ENCODE measurements at places on chromosomes 3 and 15. TPM values are rescaled to one million over a fixed set of nuclear protein-coding genes. Genes with fewer than 3 reads are reported as not detected.

Gene FBXO40
- total RNA-seq = not detected

Gene ARGFX
- total RNA-seq = not detected

Gene C3orf49
- not detected for total RNA-seq

- no peak for DNase-seq
Measured at GRCh38 chr3:7421065-7421464, 560.1 kb downstream of the GRM7 start.

DNA sequence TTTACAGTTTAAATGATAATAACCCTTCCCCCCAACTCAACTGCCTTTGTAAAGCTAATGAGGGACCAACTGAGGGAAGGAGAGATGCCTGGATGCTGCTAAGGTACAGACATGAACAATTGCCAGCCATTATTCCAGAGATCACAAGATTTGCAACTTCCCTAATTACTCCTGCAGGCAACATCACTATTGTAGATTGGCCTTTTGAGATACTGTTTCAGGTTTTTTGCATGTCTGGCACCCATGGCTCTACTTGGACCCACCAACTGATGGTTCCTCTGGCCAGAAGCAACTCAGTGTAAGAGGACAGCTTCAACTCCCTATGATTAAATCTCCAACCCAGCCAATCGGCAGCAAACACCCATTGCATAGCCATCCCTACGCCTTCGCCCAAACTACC is 478.7 kb downstream of the FHIT start:
- DNase-seq = no peak

Gene IQCF5
- total RNA-seq = not detected

Gene SAMD7
- total RNA-seq = not detected

DNA sequence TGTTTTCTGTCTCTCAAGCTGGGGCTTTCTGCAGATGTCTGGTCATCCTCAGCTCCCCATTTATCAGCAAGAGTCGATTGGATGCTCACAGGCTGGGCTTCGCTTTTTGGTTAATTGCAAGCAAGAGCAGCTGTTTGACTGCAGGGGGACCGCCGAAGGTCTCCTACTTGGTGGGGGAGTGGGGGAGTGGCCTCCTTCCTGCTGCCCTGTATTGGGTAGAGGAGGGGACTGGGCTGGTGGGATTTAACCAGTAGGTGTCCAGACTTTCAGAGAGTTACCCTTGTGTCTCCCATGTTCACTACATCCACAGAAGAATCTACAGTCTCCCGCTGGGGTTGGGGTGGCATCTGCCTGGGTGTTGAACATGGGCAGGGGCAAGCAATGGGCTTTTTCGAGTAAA is 78.7 kb downstream of the PLXNA1 start:
- DNase-seq = no peak

- DNase-seq = no peak
Measured at GRCh38 chr3:133967992-133968892, 61.5 kb downstream of the SLCO2A1 start.

Gene GP5
- 0.36 TPM for total RNA-seq

GRCh38 chr3:172844428-172844827 is 93.9 kb downstream of the ECT2 start:
- no peak for DNase-seq

- peak; percentile 23 for DNase-seq
Measured at GRCh38 chr15:58773024-58773423, 1.9 kb downstream of the MINDY2 start.

GRCh38 chr3:126129398-126129891 is 45.5 kb upstream of the SLC41A3 start:
- peak; percentile 80 for DNase-seq

DNA sequence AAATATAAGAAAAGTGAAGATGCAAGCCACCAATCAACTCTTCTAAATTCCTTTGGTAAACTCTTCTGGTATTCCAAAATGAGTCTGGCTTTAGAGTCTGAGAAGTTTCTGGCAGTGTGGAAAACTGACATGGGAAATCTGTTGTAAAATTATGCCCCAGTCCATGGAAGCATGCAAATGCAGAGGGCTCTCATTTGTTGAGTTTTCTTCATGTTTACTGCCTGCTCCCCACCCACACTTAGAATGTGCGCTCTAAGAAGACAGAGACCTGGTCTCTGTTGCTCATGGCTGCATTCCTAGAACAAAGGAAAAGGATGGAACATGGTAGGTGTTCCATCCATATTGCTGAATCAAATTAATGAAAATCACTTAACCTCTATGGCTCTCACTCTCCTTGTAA is 411.8 kb upstream of the PDZRN3 start:
- no peak for DNase-seq

DNA sequence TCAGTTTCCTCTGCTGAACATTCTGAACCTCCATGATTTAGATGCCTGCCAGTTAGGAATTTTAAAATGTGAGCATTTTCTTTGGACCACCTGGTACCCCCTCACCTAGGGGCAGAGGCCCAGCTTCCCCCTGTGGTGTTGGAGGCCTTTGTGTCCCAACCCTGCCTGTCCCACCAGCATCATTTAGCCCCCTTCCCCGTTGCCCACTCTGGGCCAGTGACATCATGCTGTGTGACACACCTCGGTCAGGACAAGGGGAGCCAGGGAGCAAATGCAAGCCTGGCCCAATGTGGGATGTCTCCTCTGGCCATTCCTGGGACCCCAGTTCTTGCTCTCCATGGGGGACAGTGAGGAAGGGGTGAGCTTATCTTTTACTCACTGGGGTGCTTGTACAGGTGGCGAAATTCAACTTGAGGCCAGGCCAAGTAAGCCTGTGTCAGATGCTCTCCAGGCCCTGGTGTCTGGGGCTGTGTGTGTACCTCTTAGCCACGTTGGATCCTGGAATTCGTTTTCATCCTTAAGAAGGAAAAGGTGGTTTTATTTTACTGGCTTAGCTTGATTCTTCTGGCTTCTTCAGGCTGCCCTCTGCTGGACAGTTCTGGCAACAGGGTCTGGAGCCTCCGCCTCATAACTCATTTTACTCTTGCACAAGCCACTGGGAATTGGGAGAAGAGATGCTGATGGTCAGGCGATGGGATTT is 49.7 kb upstream of the MYZAP start:
- peak; percentile 86 for DNase-seq

DNA sequence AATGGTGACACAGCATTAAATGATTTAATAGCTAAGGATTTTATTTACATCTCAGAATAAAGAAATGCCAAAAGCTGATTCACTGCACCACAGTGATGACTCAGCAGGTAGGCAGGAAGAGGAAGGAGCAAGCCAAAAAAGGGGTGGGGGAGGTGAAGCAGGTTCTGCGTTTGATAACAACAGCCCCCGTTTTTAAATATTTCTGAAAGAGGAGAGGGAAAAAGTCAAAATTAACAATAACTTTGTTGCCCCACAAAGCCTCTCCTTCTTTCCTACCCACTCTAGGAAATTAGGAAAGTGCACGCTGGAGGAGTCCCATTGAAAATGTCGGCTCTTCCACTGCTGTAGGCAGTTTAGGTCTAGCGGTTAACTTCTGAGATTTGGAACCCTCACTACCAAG is 9.9 kb upstream of the CCDC54 start:
- DNase-seq = no peak
